ENCODE measurements at places on chromosomes 2 and 18.

GRCh38 chr18:1995041-1995612, 576.2 kb downstream of the METTL4 start:
- no peak for DNase-seq

DNA sequence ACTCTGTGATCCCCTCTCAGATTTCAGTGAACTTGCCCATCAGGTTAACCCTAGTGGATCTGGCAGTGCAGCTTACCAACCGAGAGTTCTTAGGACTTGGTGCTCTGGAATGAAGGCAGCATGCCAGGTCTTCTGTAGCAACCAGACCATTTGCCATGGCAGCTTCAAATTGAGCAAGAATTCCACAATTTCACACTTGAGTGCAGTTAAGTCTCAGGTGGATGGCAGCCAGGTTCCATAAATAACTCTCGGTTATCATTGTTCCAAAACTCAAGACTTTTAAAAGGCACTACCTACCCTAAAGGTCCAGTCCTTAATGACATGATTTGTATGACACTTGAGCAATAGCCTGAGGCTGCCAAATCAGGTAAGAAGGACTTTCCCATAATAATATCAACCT, 48.1 kb downstream of the GALNT3 start:
- no peak for DNase-seq

DNA sequence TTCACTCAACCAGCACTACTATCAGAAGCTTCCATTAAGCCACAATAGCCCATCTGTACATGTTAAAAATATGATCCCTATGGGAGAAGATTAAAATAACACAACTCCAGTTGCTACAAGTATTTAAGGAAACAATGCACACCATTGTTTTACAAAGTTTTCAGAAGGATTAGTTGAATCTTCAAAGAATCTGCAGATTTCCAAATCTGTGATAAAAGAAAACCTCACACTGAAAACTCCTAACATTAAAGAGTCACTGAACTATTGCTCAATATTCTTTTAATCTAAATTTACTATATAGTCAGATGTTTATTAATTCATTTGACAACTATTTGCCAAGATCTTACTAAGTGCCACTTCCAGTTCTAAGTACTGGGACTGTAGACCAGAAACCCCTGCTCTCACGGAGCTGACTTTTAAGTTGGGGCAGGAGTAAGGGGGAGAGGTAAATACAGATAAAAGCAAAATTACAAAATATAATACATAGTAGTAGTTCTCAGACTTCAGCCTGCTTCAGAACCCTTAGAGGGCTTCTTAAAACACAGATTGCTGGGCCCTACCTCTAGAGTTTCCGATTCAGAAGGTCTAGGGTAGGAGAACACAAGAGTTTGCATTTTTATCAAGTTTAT, 94.4 kb downstream of the STK39 start:
- no peak for DNase-seq

GRCh38 chr18:23614891-23615290, 28.6 kb upstream of the NPC1 start:
- DNase-seq, result no peak

GRCh38 chr18:51568151-51568550, 370.7 kb upstream of the MEX3C start:
- DNase-seq, result no peak

GRCh38 chr2:164840930-164841718, 499 bp downstream of the COBLL1 start:
- no peak for DNase-seq

DNA sequence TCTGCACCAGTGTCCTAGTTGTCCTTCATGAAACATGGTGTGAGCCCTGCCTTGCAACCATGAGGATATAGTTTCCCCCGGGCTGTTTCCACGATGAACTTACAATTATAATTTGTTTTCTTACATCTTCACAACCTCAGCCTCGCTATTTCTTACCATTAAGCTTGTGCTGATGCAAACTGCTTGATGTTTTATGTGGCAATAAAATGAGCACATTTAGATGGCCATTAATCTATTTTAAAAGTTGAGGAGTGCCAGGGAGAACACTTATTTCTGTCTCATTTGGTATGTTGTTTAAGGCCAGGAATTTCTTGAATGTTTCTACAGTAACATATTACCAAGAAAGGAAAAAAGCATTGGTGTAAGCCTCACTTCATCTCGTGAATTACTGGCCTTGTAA, 214.5 kb upstream of the SLC8A1 start:
- no peak for DNase-seq

GRCh38 chr2:227007148-227007547, 156.9 kb downstream of the COL4A4 start:
- no peak for DNase-seq

DNA sequence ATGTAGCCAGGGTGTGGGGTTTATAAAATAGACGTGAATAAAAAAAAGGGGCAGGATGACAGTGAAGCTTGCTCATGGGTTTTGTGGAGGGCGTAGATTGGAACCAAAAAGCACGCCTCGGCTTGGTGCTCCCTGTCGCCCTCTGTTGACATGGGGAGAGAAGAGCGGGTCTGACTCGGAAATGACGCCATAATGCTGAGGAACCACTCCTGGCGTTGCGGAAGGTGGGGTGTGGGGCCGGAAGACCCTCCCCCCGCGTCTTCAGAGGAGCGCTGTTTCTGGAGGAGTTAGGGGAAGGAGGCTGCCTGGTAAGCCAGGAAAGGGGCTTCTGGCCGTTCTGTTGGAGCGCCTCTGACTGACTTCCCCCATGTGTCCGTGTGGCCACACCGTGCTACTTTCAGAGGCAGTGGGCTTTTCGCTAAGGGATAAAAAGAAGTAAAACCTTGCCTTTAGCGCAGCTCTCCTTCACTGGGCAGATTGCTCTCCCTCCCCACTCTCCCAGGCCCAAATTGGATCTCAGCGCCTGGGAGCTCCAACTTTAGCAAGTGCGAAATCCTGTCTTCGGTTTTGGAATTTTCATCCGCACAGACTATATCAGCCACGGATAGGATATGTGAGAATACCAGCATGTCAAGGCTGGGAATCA, 42.8 kb downstream of the PLEKHA3 start:
- peak; percentile 61 for DNase-seq

DNA sequence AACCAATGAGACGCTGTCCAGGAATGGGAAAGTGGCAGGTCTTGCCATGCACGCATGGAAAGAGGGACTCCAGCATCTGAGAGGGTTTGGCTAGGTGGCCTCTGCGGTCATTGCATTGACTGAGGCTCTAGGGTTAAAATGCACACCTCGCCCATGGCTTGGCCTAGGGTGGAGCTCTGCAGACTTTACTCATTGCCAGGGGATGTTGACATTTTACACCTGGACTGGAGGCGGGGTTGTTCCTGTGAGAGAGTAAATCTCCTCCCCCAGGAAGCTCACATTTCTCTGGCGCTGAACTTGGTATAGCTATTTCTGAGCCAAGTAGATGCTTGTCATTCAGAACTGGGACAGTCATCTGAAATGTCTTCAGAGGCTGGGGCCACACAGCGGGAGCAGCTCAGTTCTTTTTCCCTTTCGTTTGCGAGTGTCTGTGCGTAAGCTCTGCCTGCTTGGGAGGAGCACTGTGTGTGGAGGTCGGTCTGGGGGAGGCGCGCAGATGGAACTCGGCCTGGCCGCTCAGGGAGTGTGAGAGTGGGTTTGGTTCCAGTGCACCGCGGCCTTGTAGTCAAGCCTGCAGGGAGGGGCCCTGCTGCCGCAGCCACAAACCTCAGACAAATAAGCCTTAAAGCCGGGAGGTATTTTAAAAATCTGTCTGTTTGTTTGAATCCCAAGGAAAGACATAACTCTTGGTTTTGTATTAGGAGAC, 76.5 kb downstream of the LPIN1 start:
- DNase-seq, result no peak

DNA sequence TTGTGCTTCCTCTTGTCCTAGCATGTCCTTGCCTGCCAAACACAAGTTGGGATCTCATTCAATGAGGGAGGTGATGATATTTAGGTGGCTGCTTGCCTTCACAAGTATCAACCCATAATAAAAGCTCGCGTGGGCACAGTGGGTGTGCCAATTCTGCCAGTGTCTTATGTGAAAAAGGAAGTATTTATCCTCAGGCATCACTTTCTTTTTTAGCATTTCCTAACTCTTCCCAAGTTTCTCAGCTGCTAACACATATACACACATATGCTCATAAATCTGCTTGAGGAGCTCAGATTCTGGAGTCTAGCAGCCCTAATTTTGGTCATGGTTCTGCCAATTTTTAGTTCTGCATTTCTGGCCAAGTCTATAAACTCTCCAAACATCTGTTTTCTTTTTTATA, 319.5 kb upstream of the HNMT start:
- no peak for DNase-seq

Data from stimulated activated CD8-positive, alpha-beta memory T cell treated with anti-CD3 and anti-CD28 coated beads, Interleukin-7, amount 100 ng/mL, for 48 hours (primary cell).